ENCODE measurements at places on chromosomes 3 and 15.

DNA sequence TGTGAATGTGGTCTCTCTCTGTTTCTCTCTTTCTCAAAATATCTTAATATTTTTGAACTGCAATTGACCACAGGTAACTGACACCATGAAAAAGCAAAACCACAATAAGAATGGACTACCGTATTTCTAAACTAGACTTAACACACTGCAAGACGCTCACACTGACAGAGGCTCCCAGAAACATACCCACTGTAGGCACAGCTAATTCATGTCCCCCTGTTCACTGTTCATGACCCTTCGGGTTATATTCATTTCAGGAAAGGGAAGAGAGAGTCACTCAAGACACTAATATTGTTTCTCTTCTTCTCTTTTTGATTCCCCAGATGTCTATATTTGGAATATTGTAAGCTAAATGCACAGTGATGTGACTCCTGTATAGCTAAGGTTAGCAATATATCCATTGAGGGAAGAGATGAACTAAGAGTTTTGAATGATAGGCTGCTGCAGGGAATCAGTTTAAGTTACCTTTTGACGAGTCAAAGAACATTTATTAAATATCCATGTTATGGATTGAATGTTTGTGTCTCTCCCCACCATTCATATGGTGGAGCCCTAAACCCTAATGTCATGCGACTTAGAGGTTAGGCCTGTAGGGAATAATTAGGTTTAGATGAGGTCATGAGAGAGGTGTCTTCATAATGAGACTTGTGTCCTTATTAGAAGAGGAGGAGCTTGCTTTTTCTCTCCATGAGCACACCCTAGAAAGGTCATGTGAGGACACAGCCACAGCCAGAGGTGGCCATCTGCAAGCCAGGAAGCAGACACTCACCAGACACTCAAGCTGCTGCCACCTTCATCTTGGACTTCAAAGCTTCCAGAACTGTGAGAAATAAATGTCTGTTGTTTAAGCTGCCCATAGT, 216.6 kb upstream of the GRM7 start:
- DNase-seq, result no peak

- no peak for DNase-seq
Measured at GRCh38 chr15:57969996-57970395, 95.5 kb downstream of the ALDH1A2 start.

GRCh38 chr3:30554317-30554690, 52.1 kb upstream of the TGFBR2 start:
- no peak for DNase-seq

DNA sequence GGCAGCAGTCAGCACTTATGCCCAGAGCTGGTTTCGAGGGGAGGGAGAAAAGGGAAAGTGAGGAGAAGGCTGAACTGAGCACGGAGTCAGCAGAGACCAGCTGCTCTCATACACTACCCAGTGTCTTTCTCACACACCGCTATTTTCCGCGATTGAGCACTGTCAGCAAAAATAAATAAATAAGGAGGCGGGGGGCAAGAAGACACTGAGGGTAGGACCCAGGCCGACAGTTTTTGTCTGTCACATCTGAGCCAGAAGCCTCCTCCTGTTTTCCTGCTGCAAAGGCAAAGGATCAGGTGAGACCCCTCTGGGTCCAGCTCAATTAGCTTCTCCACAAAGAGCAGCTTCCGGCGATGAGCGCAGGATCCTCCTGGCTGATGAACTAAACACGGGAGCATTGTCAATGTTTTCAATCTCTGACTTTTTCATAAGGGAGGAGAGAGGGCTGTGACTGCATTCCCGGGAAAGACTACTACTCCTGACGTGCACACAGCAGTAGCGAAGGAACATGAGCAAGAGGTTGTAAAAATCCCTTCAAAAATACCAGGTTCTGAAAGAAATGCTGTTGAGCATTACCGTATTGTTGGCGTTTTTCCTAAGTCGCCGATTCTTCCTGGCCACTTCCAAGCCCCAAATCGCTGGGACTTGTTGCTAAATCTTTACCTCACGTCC, 1.3 kb downstream of the FRMD5 start:
- peak; percentile 23 for DNase-seq

DNA sequence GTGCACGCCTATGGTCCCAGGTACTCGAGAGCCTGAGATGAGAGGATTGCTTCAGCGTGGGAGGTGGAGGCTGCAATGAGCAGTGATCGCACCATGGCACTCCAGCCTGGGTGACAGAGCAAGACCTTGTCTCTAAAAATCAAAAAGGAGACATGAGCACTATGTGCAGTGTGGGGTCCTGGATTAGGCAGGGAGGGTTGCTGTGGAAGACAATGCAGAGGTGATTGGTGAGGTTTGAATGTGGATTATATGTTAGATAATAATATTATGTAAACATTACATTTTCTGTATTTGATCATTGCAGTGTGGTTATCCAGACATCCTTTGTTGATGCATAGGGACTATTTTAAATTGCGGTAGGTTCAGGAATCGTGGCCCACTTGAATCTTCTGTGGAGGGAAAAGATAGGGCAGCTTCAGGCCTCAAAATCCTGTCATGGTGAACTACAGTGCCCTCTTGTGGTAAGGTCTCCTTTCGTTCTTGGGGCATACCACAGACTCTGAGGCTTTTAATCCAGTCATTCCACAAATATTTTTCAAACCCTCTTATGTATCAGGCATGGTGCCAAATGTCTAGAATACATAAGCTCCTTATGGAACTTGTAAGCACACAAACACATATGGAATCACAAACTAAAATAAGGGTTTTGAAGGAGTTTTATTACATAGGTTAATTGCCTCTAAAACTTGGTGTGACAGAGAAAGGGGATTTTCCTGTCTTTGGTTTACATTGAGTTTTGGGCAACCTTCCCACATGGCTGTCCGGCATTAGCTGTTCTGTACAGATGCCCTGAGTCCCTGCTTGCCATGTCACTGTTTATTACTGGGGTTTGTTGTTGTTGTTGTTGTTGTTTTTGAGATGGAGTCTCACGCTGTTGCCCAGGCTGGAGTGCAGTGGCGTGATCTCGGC, 37.7 kb downstream of the GPD1L start:
- DNase-seq, result peak; percentile 63

DNA sequence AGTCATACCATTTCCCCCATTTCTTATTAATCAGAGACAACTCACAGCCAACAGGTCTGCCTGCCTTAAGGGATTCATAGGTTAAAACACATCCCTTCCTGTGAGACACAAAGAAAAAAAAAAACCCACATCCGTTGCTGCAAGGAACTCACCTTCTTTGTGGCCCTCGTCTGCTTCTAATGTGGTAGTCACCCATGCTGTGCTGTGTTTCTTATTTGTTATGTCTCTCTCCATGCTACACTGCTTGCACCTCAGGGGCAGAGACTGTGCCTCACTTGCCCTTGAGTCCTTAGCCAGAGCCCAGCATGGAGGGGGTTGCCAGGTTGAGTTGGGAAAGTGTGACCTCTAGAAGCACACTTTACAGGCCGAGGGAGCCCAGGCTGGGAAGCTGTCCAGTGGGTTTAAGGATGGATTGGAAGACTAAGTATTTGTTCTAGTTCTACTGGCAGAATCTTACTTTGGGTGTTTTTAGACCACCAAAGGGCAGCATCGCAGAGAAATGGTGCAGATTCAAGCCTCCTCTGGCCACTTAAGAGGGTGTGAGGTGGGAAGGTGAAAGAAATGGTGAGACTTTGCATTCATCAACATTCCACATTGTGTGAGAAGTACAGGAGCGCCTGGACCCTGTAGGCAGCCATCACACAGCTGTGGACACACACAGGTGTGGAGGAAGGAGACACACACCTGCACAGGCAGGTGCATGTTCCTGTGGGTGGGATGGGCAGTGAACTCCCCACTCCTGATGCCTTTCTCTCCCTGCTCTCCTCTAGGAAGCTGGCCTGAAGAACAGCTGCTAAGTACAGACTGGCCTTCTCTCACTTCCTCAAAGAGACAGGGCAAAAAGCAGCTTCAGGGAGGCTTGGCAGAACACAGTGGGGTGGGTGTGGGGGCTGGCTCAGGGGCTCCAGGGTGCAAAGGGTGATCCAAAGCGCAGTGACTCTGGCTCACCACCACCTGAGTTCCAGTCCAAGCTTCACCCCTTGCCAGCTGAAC, 48.8 kb downstream of the GLB1 start:
- no peak for DNase-seq

DNA sequence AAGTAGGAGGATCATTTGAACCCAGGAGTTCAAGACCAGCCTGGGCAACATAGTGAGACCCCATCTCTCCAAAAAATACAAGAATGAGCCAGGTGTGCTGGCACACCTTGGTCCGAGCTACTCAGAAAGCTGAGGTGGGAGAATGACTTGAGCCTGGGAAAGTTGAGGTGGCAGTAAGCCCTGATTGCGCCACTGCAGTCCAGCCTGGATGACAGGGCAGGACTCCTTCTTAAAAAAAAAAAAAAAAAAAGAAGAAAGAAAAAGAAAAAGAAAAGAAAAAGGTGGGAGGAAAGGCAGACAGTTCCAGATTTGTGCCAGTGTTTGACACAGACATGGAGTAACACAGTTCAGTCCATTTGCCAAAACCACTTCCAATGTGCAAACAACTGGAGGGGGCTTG, 75.7 kb downstream of the ATP10A start:
- DNase-seq, result no peak

Data from left renal cortex interstitium (tissue), 4 donors.